NCI-H187 (cell line): ENCODE measurements at places on chromosomes 2 and 18.

GRCh38 chr2:238370823-238371372 lies 50.6 kb downstream of the TRAF3IP1 start:
- DNase-seq: no peak

DNA sequence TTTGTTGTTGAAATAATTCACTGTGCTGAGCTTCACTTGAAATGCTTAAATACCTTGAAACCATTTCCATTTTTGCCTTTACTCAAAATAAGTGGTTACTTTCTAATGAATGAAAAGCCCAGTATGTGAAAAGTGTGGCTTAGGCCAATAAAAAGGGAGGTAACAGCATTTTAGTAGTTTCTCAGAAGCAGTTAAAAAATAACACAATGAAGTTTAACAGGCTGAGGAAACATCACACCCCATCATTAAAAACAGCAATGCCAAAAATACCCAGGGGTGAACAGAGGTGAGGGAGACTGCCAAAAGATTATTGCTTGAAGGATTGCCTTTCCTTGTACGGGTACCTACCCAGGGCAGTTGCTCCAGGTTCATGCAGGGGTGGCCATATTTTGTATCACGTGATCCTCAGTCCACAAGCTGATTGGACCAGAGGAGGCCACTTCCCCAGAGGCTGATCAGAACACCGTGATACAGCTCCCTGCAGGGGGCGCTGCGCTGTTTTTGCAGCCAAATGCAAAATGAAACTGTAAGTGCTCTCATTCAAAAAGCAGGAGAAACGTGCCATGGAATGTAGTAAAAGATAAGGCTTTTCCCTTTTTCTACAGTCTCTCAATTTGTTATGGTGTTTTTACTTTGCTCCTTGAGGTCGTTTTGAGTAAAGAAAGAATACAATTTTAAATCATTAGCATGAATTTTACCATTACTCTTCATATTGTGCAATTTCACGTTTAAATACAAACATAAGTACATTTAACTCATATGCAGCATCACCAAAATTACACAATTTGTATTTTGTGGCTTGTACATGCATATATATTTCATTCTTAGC lies 70.2 kb upstream of the SH3BP4 start:
- DNase-seq: no peak

GRCh38 chr2:165401285-165401852 lies 68.1 kb upstream of the CSRNP3 start:
- peak; percentile 60 for DNase-seq

DNA sequence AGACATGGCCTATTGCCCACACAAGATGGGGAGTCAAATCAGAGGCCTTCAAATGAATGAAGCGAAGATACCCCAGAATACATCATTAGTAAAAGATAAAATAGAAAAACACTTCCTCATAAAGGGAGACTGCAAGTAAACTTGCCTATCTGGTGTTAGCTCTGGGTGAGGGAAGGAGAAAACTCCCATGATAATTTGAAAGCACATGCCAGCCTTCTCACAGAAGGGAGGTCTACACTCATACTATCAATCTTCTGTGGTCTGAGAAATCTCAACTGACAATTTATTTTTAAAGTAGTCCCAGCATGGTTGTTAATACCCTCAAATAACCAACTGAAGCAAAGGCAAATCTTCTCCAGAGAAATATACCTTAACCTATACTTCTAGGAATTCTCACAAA lies 75.4 kb downstream of the EXOC6B start:
- DNase-seq: no peak

GRCh38 chr2:180999274-180999964 lies 19.0 kb downstream of the UBE2E3 start:
- DNase-seq: no peak

DNA sequence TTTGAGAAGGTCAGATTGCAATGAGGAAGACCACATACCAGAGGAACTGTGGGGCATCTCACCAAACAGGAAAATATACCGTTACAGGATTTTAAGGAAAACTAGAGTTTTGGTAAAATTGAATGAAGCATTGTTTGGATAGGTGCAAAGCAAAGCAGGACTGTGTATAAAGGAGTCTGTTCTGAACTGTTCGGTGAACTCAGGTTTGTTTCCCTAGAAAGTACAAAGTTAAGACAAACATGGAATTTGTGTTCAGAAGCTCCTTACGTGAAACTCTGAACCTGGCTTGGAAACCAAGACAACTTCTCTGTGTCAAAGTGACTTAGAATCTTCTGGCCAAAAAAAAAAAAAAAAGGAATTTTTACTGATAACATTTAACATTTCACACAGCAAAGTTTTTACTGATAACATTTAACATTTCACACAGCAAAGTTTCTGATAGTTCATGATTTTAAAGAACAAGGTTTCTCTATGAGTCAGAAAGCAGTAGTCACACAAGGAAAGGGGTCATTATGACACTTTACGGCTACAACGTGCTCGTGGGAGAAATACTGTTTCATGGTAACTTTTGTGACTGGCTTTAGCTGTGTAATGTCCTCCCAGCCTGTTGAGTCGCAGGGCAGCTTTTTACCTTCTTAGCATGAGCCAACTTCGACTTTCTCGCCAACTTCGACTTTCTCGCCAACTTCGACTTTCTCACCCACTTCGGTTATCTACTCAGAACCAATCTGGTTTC lies 21.2 kb upstream of the TET3 start:
- DNase-seq: no peak

DNA sequence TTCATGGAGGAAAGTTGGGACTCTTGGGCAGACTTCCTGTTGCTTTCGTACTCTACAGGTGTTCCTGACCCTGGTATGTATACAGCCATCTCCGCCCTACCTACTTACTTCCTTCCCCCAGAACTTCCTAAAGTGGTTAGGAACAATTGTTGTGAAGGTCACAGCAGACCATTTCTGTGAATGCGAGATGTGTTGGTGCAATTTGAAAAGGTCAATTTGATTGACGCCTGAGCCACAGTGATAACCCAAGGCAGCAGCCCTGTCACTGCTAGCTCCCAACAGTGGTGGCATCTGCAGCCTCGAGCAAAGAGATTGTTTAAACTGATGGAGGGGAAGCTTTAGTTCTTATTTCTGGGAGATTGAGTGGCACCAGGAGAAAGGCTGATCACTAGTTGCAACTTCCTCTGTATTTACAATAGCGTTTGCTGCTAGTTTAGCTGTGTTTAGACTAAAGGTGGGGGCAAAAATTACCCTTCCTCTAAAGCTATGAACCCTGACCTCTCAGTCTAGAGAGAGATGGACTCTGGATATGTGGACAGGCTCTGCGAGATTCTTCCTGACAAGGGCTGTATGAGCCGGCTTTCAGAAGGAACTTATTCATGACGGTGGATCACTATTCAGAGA lies 78.3 kb upstream of the MAP4K3 start:
- DNase-seq: no peak

GRCh38 chr2:163401481-163401880 lies 334.3 kb downstream of the FIGN start:
- DNase-seq: no peak

DNA sequence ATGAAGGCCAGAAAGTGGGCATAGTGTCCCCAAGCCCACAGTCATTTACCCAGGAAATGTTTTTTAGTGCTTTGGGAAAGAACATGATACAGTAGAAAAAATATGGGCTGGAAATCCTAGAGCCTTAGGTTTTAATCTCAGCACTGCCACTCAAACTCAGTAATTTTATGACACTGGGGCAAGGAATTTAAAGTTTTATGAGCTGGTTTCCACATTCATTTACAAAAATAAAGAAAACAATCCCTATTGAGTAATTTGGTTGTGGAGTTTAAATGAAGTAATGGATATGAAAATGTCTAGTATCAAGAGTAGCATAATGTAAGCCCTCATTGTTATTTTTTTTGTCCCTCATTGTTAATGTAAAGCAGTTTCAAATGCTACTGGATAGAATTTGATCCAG lies 51.5 kb upstream of the FRZB start:
- DNase-seq: no peak

- peak; percentile 48 for DNase-seq
These were observed 153.3 kb downstream of the RAPGEF4 start for GRCh38 chr2:172888714-172889669.

GRCh38 chr18:59744271-59744721 lies 47.1 kb upstream of the CCBE1 start:
- no peak for DNase-seq

- no peak for DNase-seq
These were observed 5.9 kb upstream of the SLC8A1 start for GRCh38 chr2:40457837-40458236.

DNA sequence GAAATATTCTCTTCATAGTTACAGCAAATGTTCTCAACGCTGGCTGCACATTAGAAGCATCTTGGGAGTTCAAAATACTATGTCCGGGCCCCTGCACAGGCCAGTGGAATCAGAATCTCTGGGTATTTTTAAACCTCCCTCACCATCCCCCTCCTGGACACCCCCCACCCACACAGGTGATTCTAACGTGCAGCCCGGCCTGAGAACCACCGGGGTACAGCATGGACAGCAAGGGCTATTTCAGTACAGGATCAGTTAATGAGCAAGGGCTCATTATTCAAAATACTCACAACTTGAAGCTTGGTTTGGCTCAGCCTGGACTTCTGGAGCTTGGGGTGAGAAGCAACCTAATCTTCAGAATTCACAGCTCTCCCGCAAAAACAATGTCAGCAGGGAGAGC lies 31.4 kb downstream of the INO80C start:
- no peak for DNase-seq

- no peak for DNase-seq
These were observed at the start of gene KCNS3 for GRCh38 chr2:17878281-17879136. KCNS3 (plus strand) TSS chr2:17878667; CDS start chr2:17931009, 52,342 bp downstream.

DNA sequence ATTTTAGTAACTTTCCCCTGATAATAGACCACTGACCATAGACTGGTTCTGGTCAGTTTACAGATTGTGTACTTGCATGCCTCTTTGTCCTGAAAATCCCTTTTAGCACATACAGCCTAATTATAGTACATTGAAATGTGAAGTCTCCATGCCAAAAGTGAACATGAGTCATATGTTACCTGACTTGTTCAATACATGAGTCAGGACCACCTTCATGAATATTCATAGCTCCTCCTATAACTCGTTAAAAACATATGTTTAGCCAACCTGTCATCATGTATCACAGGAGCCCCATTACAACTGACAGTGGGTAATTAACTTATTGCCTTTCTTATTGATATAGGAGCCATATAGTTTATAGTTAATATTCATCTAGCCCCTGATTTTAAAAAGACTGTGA lies 78.6 kb downstream of the SH3YL1 start:
- DNase-seq: no peak

GRCh38 chr2:224941960-224942359 lies 100.3 kb downstream of the DOCK10 start:
- no peak for DNase-seq

- DNase-seq: no peak
These were observed 296.9 kb downstream of the FBXO15 start for GRCh38 chr18:73850782-73851181.

DNA sequence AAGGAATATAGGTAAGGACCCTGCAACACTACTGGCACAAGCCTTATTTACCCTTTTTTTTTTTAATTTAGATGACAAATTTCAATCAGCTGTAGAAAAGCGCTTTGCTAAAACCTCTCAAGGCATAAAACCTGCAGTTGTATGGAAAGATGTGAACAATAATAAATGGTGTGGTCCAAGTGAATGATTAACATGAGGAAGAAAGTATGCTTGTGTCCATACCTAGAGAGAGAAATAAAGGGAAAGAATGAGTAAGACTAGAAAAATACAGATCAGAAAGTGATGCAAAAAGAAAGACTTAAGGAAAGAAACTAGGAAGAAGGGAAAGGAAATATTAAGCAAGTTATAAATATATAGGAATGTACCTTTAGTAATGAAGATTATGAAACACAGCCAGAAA lies 119.2 kb upstream of the SCN7A start:
- no peak for DNase-seq

DNA sequence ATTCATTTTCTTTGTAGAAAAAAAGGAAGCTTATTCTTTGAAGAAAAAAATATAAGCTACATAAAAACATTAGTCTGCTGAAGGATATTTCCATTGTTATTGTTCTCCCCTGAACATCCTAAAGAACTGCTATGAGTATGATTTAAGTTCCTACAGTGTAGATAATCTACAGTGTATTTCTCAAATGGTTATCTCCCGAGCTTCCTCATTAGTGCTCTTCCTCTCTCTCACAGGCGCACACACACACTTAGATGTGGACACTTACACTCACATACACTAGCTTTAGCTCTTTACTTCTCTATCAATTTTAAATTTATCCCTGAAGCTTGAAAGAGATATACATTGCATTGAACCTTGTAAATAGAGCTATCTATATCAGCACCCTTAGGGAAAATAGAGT lies 681.0 kb downstream of the KCNJ3 start:
- DNase-seq: no peak
